Right forelimb (tissue), 1 donor: ENCODE measurements at places on chromosomes 13 and 19.

DNA sequence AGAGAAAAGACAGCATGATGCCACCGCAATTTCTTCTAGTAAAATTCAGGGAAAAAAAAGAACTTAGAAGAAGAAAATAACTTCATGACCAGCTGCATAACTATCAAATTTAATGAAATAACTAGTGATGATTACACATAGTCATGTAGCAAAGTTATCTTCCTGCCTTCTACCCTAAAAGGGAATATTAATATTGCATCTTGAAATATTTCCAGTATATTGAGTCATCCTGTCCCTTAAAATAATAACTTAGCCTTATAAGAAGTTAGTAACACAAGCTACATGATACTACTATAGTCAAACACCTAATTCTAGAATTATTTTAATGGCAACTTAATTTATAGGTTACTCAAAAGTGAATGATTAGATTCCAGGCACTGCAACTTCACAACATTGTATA, 289.2 kb downstream of the KLF12 start:
- no peak for DNase-seq

DNA sequence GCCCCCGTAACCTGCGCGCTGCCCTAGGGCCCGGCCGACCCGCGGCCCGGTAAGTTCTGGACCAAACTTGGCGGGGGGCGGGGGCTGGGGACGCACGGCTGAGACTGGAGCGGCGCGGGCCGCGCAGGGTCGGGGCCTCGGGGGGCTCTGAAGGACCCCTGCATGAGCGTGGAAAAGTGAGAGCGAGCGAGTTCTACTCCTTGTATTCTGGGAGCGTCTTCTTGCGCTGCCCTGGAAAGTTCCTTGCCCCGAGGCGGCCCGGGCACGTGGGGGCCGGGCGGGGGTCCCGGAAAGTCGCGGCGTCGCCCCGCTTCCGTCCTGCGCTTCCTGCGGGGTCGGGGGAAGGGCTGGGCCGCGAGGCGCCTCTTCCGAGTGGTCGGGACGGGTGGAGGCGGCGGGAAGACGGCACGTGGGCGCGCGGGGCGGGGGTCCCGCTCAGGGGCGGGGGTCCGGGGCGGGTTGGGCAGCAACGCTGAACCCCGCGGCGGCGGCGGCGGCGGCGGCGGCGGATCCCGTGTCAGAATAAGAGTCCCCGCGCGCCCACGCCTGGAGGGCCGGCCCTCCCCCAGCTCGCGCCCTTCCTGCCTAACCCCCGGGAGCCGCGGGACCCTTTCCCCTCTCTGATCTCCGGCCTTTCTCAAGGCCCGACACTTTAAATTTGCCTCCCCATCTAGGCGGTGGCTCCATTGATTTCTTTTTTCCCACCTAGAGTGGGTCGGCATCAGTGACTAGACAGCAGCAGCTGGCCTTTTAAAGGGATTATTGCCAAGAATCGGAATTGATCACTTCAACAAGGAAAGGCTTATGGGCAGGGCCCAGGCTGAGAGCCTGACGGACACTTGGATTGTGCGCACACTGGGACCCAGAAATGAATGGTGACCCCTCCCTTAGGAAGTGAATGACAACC, 749 bp downstream of the GATAD2A start:
- DNase-seq, result peak; percentile 81

- no peak for DNase-seq
These were observed 56.1 kb upstream of the RNF113B start for GRCh38 chr13:98233127-98233526.

DNA sequence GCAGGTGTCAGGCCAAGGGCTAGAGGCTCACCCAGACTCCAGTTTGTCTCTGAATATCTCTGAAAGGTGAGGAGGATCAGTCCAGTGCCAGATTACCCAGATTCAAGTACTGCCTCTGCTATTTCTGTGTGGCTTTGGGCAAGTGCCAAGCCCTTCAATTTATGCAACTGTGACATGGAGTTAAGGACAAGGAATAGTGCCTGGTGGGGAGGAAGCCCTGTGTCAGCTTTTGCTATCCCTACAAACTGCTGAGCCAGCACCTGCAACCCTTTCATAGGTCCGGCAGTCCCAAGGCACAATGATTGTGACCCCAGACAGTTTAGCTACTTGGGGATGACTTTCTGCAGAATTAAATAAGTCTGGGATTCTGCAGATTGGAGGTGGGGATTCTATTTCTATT, 123.0 kb downstream of the KL start:
- DNase-seq, result peak; percentile 58

DNA sequence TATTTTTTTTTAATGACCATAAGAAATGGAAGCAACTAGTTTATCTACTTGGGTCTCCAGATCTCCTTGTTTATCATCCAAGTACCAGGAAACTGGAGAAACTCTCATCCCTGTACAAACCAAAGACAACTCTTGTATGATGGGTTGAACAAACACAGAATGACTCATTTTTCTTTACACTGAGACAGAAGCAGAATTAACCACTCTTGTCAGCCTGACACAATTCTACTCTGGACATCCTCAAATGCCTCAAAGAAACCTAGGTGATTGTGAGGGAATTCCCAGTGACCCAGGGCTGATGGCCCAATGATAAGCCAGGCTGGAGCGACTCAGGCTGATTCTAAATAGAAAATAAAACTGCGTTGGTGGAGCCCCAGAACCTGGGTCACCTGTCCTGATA, 151.5 kb downstream of the ZNF737 start:
- DNase-seq, result no peak

DNA sequence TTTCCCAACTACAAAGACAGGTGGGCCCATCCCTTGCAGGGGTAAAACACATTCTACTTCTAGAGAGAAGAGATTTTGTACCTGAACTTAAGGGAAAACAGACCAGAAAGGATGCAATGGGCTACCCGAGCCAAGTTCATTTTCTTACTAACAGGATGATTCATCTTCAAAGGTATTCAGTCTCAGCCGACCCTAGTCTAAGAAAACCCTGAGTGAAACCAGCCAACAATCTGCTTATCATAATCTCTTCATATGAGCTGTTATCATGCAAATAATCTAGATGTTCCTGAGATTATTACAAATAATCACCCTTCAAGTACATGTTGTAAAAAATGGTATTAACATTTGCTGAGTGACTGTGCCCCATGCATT, 15.6 kb downstream of the PABPC3 start:
- DNase-seq, result no peak
